ENCODE measurements at places on chromosomes 5 and 9.

DNA sequence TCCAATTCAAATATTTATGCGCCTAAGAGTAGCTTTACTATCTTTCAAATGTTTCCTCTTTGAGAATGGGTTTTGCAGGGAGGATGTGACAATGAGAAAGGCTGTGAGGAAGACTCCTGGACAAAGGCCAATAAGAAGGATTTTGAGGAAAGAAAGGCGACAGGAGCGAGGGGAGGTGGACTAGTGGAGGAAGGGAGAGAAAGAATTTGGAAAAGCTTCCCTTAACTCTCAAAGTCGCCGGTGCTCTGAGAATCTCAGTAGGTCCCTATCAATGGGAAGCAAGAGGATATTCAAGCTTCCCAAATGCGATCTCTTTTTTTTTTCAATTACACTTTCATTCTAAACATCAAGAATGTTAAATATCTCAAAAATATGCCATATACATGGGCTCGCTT lies 2.8 kb upstream of the CDC20B start:
- no peak for DNase-seq

DNA sequence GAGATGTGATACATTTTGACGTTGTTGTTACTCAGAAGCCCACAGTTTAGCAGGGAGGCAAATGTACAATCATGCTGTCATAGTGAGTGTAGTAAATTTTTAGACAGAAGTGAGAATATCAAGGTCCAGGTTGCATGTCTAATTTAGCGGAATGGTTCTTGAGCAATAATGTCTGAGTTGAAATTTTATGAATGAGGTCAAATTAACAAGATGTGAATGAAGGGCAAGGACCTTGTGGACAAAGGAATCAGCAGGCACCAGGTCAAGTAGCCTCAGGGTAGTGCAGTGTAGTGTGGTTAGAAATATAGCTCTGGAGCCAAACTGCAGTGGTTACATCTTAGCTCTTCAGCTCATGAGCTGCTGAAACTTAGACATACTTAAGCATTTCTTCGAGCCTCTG lies 36.2 kb downstream of the TNFSF8 start:
- no peak for DNase-seq

- DNase-seq, result no peak
Measured at GRCh38 chr5:40600383-40600782, 79.3 kb upstream of the PTGER4 start.

DNA sequence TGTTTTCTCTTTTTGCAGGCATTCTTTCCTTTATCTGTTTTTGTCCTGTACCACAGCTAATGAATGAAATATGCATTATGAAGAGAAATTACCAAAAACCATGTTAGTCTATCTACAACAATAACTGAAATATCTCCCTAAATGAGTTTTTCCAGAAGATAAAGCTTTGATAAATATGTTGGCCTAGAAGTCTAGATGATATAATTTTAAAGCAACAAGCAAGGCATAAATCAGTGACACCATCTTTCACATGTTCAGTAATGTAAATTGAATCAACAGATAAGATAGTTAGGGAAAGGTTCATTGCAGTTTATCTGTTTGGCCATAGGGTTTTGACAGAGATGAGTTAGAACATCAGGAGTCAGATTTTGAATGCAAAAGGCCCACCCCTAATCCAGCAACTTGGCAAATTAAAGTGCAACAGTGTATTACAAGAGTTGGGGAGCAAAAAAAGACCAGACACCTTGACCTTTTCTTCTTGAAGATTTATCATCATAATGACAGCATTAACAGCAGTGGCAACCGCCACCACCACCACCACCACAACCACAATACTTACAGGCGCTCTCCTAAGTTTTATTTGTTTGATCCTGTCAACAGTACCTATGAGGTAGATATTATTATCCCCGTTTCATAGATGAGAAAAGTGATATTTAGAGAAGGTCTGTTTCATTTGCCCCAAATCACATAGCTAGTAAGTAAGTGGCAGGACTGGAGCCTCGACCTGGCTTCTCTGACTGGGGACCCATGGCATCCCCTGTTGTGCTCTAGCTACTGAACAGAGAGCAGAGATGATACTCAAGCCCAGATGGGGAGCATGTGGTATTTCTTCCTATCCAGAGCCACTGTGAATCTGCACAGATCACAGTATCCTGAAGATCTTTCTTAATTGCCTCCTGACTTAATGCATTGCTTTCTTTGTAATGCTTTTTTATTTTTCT lies 122.8 kb upstream of the DHFR start:
- DNase-seq, result no peak

DNA sequence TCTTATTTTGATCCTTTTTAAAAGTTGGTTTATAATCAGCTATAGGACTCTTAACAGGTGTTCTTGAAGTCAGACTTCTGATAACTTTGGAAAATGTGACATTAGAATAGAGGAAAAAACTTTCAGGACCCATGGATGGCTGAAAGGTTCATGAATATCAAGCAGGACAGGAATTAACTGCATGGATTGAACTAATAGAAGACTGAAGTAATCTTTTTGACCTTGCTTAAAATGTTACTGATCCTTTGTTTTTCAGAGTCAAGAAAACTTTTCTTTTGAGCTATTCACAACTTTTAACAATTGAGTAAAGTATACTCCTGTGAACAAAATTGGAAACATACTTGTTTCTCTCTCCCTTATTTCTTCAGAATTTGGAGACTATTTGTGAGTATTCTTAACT lies 79.2 kb downstream of the PLK2 start:
- DNase-seq, result no peak

- DNase-seq, result no peak
Measured at GRCh38 chr5:106094839-106095238, 1575.9 kb downstream of the EFNA5 start.

DNA sequence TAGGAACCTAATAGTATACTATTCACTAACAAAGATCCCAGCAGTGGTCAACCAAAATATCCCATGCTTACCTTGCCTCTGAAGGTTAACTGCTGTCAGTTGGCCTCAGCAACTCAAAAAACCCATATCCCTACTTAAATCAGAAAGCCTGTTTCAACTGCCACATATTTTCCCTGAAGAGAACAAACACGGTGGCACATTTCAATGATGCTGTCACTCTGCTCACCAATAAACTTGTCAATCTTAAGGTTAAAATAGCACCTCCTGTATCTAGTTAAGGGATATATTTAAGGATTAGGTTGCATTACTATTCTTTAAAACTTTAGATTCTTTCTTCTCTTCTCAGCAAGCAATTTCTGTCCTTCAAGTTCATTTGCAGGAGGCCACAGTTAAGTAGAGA lies 986.9 kb downstream of the CDH18 start:
- no peak for DNase-seq

DNA sequence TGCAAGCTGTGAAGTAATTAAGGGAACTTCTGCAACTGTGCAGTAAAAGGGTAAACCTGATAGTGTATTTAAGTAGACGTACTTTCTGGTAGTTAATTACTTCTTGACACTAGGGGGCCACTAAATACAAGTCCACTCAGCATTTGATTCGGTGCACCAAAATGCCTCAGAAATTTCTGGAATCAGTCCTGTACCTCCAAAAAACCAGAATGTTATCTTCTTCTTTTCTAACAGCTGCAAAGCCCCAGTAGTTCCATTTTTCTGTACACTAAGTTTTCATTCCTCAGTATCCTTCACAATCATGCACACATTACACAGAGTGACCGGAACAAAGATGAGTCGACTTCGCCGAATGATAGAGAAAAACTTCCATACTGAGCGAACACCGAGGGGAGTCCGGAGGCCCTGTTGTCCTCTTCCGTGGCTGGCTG lies 484 bp downstream of the GFM2 start:
- DNase-seq, result no peak

DNA sequence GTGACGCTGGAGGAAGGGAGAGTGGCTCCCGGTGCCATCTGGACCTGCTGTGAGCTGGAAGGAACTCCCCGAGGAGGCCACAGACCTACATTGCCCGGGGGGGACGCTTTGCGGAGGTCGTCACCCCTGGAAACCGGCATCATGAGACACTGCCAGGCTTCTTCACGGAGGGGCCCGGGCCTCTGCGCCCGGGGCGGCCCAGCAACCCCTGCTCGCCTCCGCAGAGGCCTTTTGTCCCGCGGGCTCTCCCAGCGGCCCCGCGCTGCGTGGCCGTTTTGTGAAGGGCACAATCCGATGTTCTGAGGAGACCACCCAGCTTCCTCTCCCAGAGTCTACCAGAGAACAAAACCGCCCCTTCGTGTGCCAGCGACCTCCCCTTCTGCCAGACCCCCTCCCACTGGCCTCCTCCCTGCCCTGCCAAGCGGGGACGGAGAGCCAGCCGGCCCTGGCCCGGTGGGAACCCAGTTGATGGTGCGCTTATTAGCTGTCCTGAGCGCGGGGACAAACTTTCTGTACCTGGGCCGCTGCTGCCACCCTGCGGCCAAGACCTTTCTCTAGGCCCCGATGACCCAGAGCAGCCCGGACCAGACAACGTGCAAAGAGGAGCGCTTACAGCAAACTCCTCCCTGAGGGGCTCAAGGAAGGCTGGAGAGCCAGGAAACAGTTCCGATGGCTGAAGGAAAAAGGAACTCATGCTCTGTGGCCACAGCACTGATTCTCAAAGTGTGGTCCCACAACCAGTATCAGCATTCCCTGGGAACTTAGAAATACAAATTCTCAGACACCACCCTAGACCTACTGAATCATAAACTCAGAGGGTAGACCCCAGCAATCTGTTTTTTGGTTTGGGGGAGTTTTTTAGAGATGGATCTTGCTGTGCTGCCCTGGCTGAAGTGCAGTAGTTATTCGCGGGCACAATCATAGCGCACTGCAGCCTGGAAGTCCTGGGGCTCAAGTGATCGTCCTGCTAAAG lies 86.7 kb downstream of the SLC1A3 start:
- DNase-seq, result peak; percentile 59

- no peak for DNase-seq
Measured at GRCh38 chr5:178357121-178357521, 124.5 kb upstream of the PHYKPL start.

DNA sequence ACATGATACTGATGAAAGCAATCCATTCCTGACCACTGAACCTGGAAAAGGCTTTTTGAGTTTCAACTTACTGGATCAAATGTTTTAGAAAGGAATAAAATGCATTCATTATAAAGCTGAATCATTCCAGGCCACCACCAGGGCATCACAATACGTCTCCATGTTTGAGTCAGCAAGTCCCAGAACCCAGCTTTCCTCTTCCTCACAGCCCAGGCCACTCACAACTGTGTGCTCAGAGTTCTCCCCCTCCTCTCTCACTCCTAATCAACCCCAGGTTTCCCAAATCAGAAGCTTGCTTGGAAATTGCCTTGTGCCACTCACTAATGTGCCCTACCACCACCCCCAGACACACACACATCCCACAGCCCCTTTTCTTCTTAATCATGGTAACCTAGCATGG lies 91.7 kb downstream of the GNA14 start:
- no peak for DNase-seq

GRCh38 chr9:15220658-15221318 lies 86.2 kb downstream of the TTC39B start:
- no peak for DNase-seq

GRCh38 chr9:125066839-125067619 lies 76.3 kb downstream of the SCAI start:
- no peak for DNase-seq

DNA sequence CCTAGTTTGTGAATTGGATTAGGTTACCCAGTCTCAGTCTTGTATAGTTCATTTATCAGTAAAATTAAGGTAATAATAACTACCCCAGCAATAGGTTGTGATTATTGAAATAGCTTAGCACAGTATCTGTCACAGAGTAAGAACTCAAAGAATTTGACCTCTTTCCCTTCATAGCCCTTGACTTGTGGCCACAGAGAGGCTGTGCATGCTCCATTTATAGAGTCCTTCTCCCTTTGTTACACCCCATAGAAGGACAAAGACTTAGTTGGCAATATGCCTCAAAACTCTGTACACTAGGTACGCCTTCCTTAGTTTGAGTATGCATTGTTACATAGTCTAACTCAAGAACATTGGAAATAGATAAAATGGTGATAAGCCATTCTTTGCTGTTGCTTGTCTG lies 257.2 kb downstream of the KCTD16 start:
- DNase-seq, result no peak

DNA sequence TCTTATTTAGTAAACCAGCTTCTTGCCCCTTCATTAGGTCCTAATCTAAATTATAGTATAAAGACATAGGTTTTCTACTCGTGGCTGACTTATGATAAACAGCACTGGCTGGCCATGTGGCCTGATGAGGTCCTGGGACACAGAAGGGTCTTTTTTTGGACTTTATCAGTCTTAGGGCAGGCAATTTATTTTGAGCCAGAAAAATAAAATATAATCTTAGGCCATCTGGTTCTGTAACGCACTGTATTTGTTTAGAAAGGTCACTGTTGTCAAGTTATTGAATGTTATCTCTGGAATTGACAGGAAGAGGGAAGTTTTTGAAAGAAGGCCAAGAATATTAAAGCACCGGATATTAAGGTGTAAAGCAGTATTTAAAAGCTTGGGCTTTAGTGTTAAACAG lies 53.9 kb downstream of the RFX3 start:
- DNase-seq, result no peak

- no peak for DNase-seq
Measured at GRCh38 chr5:124614105-124614504, 132.3 kb downstream of the ZNF608 start.

DNA sequence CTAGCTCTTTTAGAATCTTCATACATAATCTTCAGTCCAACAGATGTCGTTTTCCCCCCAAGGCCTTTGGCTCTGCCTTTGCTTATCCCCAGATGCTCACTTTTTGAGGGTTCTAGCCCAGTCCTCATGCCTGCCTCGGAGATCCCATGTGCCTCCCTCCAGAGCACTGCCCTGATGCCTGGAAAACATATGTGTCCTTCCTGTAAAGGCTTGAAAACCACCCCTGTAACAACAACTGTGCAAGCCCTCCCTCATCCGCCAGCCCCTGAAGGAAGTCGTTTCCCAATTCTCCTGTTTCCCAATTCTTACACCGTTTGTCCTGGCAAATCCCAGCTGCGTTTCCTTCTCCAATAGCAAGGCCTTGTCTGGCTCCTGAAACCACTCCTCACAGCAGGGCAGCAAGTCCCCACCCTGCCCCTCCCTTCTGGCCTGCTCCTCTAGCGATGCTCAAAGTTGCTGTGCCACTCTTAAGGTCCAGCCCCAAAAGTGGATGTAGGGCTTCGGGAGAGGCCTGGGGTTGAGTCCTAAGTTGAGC lies 52.2 kb downstream of the SLC36A1 start:
- no peak for DNase-seq

- no peak for DNase-seq
Measured at GRCh38 chr5:59873113-59873512, 20.4 kb downstream of the PDE4D start.

GRCh38 chr5:139296862-139297326 lies 3.4 kb downstream of the MATR3 start:
- DNase-seq, result no peak
